ENCODE measurements at places on chromosomes 3 and 15.
A peak's percentile ranks its signal among the peaks of the same experiment; 100 is the strongest.

- no peak for DNase-seq
These were observed 405.4 kb upstream of the TBL1XR1 start for GRCh38 chr3:177602601-177603147.

DNA sequence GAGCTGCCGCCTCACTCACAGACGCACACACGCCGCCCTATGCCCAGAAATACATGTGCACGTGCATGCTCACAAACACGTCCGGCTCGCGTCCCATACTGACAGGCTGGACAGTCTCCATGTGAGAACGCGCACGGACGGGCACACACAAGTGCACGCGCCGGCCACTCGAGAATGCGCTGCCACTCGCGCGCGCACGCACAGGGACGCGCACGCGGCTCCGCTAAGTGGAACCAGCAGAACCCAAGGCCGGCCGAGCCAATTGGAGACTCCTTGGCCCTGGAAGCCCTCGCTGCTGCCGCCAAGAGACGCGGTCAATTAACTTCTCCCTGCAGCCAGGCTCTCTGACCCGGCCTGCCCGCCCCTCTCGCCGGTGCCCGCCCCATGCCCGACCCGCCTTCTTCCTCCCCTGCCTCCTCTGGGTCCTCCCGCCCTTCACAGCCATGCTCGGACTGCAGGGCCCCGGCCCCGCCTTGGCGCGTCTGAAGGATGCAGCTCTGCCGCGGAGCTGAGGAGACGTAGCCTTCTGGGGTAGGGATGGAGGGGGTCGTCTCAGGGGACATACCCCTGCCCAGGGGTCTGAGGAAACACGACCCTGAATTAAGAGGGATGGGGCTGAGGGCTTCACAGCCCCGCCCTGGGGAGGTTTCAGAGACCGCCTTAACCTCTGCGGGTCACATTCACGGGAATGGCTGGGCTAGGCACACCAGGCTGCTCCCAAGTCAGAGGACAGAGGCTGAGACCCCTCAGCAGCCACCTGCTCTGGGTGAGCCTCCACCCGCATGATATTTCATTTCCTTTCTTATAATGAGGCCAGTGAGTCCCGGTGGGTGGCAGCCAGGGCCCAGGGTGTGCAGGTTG lies 15.0 kb downstream of the PTH1R start:
- DNase-seq, result no peak

GRCh38 chr3:32937331-32937730 lies 14.1 kb upstream of the CCR4 start:
- no peak for DNase-seq

DNA sequence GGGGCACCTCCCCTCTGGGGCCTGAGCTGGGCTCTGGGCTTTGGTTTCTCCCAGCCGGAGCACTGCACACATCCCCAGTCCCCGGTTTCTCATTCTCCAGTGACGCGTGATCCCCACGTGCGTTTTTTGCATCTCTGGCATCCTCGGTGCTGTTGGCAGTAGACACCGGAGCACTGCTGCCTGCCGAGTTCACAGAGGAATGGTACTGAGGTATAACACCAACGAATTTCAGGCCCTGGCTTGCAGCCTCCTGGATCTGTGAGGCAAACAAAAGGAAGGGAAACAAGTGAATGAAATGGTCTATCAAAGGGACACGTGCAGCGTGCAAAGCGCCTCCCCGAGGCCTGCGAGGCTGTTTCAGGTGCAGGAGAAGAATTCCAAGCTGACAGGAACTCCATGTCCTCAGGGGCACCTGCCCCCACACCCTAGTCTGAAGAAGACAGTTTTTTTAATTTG lies 112.9 kb downstream of the OXNAD1 start:
- DNase-seq, result no peak

DNA sequence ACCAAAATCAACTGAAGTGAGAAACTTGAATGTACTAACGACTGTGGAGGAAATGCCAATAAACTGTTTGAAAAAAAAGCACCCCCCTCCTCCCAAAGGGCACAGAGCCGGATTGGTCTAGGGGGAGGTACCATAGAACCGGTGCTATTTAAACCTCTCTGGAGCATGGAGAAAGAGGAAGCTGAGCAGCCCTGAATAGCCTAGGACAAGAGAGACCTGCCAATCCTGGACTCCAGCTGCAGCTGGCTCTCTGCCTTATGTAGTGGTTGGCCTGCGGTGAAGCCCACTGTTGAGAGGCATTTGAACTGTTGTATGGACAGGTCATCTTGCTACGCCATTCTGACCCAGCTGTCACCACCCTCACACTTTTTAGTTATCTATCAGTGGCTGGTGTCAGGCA lies 1.5 kb upstream of the SH3GL3 start:
- DNase-seq, result no peak

DNA sequence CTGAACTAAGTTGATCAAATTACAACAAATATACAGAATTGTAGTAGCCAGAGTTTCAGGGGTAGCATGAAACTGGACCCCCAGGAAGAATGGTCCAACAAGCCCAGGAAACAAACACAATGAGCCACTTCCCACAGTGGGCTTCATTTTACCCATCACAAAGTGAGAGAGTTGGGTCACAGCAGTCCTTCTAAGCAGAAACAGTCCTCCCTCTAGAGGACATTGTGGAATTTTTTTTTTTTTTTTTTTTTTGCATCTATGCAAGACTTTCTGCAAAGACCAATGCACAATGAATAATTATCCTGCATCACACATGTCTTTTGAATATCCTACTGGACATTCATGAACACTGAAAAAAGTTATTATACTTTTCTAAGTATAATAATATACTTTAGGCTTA lies 73.8 kb upstream of the ATP13A5 start:
- no peak for DNase-seq

GRCh38 chr3:101939361-101940049 lies 90.2 kb downstream of the NFKBIZ start:
- no peak for DNase-seq

DNA sequence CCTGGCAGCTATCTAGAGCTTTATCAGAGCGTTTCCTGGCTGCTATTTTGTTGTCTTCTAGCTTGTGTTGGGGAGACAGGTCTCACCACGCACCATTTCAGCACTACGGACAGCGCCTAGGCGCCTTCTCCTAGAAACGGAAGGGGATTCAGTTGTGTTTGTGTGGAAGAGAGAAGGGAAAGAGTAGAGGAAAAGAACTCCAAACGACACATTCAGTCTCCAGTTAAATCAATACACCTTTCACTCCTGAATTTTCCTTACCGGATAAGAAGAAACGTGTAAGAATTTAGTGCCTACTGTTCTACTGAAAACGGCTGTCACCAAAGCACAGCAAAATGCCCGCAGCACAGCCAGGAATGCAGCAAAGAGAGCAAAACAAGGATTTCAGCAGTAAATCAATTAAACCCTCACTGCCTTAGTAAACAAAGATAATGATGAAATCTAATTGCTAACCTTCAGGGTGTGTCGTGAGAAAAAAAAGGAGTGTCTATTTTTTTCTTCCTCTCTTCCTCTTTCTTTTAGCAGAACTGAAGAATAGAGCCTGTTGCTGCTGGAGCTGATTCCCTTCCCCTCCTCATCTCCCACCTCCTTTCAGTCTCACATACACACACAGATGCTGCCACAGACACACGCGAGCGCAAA lies 412 bp upstream of the CTXN2 start:
- DNase-seq, result peak; percentile 40

DNA sequence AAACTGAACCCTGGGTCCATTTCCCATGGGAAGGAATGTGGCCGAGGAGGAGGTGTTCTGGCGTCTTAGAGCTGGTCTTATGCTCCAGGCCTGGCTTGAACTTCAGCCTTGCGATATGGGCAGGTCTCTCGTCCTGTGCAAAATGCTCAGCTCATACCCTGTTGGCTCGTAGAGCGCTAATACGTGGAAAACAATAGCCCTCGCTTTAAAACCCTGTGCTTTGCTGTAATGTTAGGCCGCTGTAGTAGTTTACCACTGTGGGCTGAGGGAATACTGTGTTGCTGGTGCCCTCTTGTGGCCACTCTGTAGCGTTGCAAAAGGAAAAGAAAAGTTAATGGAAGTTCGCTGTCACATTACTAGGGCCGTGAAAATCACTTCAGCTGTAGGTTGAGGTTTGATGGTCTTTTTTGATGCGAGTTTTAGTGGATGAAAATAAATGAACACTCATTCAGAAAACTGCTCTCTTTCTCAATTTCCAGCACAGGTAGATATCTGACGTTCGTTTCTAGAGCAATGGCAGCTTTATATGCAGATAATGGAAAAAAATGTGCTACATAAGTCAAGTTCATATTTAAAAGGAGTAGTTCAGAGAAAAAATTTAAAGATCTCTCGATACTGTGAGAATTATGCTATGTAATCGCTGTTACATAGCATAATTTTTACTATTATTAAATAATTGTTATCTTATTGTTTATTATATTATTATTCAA lies 92.9 kb downstream of the MCTP2 start:
- peak; percentile 22 for DNase-seq

- no peak for DNase-seq
These were observed 8.3 kb downstream of the EXOSC7 start for GRCh38 chr3:44984335-44984734.

DNA sequence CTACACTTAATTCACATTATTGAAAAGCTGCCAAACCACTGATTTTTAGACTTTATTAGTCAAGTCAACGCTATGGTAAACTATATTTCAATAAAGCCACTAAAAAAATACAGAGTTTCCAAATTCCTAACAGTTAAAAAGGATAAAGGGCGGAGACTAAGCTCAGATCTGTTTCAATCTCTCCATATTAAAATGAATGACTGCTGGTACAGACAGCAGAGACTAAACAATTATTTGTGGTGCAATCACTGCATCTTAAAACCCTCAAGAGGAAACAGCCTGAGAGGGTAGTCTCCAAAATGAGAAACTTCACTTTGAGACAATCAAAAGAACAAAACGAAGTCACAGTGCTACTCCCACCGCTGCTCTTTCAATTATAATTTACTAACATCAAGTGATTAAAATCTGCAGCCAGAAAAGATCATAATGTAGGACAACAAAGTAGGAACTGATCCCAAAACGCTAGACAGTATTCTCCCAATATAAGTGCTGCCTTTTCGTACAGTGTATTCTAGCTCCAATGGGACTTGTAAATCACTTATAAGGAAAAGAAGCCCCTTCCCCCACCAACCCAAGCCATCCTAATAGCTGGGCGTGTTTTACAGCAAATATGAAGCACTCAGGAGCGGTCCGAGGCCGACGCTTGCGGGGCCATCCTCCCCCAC lies 1.2 kb downstream of the UBP1 start:
- no peak for DNase-seq

Measured in retinal pigment epithelial cell (primary cell).